ENCODE measurements at places on chromosomes 2 and 18. TPM values are rescaled to one million over a fixed set of nuclear protein-coding genes. Genes with fewer than 3 reads are reported as not detected.

Gene RAB27B
- total RNA-seq = 32.8 TPM

Gene ASAP2
- 28.7 TPM for total RNA-seq

GRCh38 chr2:119279666-119280065, 56.0 kb downstream of the STEAP3 start:
- no peak for DNase-seq

DNA sequence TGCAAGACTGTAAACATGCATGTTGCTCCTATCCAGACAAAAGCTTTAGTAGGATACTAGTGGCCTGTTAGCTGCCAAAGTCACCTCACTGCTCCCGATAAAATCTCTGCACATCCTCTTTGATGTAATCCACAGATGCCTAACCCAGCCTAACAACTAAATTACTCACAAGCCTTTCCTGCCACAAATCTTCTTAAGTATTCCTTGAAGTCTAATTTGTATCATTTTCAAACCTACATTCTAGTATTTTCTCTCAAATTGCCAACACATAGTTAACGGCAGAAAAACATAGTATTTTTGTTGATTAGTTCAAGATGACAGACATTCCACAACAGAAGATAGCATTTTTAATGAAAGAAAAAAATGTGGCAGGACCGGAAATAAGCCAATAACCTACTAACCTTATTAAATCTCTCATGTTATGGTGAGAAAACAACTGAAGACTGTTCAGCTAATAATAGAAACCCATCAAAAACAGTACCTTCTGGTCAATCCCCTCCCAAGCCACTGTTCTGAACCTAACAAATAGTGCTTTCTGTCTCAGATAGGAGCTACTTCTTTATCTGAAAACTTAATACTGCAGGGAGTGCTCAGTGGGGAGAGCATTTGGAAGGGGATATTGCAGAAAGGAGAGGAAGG, at the start of gene MPP4:
TSS of gene MPP4 (minus strand) at position 57 of the 639 bp plus-strand sequence. CDS start 4,690 bp downstream, outside the sequence.
- no peak for DNase-seq

DNA sequence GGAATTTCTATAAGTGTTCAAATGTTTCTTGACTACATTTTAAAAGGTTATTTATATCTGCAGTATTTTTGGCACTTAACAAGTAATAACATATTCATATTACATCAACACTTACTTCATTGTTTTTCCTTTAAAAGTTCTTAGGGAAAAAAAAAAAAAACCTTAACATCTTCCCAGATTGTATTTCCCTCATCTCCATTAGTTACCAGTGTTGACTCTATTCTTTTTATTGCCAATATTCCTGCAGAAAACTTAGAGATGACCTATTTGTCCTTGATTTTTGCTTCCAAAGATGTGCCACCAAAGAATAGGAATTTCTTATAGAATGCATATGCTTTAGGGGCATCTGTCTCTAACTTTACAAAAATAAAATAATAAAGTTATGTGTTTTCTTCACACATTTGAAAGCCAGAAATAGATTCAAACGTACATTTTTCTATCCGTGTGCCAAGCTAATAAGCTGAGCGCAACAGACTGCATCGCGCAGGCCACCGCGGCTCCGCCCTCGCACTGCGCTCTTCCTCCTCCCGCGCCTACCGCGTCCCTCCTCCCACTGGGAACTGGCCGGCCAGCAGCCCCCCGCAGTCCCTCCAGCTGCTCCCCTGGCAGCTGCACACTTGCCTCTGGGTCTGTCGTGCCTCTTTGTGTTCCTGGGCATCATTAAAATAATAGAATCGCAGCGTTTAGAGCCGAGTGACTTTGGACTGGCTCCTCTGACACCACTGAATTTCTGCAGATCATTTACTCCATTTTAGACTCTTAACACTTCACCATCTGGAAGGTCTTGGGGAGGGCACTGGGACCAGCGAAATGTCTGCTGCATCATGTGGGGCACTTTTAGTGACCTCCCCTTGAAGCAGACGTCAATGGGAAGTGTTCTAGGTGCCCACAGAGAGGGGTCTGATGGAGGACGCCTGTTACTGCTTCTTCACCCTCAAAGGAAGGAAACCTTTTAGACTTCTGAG, 21.2 kb upstream of the NAB1 start:
- DNase-seq = no peak

DNA sequence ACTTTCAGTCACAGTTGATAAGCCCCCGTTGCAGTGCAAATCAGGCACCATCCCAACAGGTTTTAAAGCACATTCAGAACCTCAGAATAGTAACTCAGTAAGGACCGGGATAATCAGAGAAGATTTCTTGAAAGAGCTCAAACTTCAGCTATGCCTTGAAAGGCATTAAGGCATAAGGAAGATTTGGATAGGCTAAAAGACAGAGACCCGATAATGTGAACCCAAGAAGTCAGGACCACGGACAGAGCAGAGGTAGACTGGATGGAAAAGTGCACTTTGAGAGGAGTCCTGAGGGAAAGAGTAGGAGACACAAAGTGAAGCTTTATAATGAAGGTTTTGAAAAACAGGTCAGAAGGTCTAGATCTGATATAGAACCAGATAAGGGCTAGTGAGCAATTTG, 36.9 kb upstream of the KLF7 start:
- no peak for DNase-seq

DNA sequence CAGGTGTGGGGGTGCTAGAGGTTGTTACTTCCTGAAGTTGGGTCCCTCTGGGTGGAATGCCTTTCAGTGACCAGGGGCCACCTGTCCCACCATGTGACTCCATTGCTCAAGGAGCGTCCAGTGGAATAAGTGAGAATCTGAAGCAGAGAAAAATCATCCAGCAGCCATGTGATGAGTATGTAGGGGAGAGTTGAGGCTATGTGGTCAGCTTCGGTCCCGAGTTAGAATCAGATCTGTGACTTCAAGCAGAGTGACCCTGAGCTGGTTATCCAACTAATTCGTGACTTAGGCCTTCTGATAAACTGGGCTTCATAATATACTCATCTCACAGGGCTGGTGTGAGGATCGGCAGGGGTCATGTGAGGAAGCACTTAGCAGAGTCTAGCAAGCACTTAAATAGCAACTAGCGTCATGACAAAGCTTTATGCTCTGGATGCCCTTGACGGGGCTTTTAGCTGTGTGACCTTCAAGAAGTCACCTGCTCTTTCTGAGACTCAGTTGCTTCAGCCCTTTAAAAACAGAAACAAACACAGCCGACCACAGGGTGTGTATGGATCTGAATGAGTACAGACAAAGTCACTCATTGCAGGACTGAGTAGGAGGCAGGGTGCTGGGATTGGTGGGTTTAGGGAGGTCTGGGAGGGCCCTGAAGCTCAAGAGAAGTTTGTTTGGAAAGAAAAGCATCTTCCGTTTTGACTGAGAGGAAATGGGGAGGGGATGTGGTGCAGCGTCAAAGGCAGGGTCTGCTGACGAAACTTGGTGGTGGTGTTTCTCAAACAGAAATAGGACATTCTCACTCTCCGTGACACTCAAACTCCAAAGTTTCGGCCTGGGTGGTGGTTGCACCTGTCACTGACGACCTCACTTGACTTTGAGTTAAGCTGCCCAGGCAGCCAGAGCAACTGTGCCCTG, 264.0 kb upstream of the CXCR4 start:
- DNase-seq = no peak

DNA sequence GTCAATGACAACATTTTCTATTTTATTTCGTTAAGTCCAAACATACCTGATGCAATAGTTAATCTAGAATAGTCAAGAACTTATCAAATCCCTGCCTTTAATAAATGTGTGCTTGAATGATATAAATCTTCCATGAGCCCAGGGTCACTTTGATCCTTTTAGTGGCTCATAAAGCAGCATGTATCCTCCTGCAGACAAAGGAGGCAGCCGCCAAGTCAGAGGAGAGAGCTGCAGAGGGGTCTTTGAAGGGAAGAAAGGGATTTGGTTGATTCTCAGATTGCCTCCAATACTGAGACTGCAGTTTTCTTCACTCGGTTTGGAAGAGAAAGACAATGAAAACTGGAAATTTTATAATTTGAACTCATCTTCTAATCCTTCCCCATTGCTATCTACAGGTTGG, 378.4 kb upstream of the PIK3C3 start:
- no peak for DNase-seq

GRCh38 chr2:138026111-138027020, 62.1 kb downstream of the HNMT start:
- DNase-seq = no peak

GRCh38 chr2:64223055-64223454, 78.8 kb upstream of the PELI1 start:
- no peak for DNase-seq

GRCh38 chr2:166000401-166000800, 46.8 kb upstream of the TTC21B start:
- DNase-seq = no peak
